Activated CD4-positive, alpha-beta T cell treated with anti-CD3 and anti-CD28 coated beads, Interleukin-2, amount 10 ng/mL, durations not matched to agents 24 days and 14 days (primary cell): ENCODE measurements at places on chromosomes 7 and 10. TPM values are rescaled to one million over a fixed set of nuclear protein-coding genes. Genes with fewer than 3 reads are reported as not detected.

GRK5 gene
- 25.6 and 27.3 TPM in 2 replicates for total RNA-seq

AGR2 gene
- not detected in 2 replicates for total RNA-seq

DNA sequence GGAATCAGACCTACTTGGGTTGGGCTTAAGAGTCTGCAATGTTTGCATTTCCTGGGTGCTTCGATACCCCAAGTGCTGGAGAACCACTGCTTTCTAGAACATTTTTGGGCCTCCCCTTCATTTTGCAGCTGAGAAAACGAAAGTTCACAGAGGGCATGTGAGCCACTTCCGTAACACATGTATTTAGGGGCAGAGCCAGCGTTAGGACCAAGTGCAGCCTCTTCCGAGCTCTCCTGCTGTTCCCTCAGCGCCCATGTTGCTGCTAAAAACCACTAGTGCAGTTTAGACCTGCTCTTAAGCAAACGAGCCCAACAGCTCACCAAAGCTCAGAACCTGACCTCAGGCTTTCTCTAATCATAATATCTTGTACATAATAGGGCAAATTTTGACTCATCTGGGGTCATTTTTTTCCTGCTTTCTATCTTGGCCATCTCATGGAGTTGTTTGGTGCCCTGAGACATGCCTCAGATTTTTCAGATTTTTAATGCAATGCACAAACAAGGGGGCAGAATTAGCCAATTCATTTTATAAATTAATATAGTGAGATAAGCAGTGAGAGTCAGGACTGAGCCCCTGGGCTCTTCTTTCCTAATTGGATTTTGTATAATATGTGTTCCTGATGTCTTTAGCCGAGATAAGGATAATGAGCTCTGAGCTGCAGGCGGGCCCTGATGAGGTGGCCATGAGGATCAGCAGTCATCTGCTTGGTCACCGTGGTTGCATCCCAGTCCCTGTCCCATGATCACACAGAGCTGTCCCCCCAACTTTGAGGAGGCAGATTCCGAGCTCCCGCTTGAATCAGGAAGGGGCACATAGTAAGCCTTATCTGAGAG, 12.9 kb downstream of the BAG3 start:
- H3K4me1 ChIP-seq: peaks cover 37% of the 10 kb centered on the region
- H3K36me3 ChIP-seq: peaks cover 17% of the 10 kb centered on the region
- peak overlapping the region; percentile 86 for H3K27ac ChIP-seq
- peak overlapping the region; percentile 76 for H3K4me3 ChIP-seq

GRCh38 chr10:93333278-93333978, 148.7 kb downstream of the MYOF start:
- DNase-seq: no peak
- H3K4me3 ChIP-seq: no peak overlapping the region
- no peaks in the 10 kb centered on the region for H3K27me3 ChIP-seq
- H3K4me1 ChIP-seq: no peaks in the 10 kb centered on the region
- H3K27ac ChIP-seq: no peak overlapping the region
- no peaks in the 10 kb centered on the region for H3K36me3 ChIP-seq

GRCh38 chr7:53500076-53500475, 464.6 kb downstream of the POM121L12 start:
- no peak for DNase-seq
- H3K36me3 ChIP-seq: no peaks in the 10 kb centered on the region
- no peak overlapping the region for H3K27ac ChIP-seq
- H3K4me1 ChIP-seq: no peaks in the 10 kb centered on the region
- H3K27me3 ChIP-seq: no peaks in the 10 kb centered on the region

DNA sequence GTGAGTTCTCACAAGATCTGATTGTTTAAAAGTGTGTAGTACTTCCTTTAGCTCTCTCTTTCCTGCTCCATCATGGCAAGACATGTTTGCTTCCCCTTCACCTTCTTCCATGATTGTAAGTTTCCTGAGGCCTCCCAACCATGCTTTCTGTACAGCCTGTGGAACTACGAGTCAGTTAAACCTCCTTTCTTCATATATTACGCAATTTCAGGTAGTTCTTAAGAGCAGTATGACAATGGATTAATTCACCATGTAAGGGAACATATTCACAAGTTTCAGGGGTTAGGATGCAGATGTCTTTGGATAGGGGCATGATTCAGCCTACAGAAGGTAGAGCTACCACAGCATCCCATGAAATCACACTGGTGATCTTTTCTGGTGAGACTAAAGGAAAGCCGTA, 174.7 kb downstream of the GPR158 start:
- no peaks in the 10 kb centered on the region for H3K27me3 ChIP-seq
- no peak for DNase-seq
- H3K4me3 ChIP-seq: no peak overlapping the region
- no peaks in the 10 kb centered on the region for H3K36me3 ChIP-seq
- no peaks in the 10 kb centered on the region for H3K4me1 ChIP-seq
